Osteoblast (primary cell): ENCODE measurements at places on chromosomes 1 and 21. TPM values are rescaled to one million over a fixed set of nuclear protein-coding genes. Genes with fewer than 3 reads are reported as not detected.
A peak's percentile ranks its signal among the peaks of the same experiment; 100 is the strongest.

The OR2M3 gene
- not detected in 2 replicates for total RNA-seq

The USH2A gene
- under 0.01 and 0.29 TPM in 2 replicates for total RNA-seq

DNA sequence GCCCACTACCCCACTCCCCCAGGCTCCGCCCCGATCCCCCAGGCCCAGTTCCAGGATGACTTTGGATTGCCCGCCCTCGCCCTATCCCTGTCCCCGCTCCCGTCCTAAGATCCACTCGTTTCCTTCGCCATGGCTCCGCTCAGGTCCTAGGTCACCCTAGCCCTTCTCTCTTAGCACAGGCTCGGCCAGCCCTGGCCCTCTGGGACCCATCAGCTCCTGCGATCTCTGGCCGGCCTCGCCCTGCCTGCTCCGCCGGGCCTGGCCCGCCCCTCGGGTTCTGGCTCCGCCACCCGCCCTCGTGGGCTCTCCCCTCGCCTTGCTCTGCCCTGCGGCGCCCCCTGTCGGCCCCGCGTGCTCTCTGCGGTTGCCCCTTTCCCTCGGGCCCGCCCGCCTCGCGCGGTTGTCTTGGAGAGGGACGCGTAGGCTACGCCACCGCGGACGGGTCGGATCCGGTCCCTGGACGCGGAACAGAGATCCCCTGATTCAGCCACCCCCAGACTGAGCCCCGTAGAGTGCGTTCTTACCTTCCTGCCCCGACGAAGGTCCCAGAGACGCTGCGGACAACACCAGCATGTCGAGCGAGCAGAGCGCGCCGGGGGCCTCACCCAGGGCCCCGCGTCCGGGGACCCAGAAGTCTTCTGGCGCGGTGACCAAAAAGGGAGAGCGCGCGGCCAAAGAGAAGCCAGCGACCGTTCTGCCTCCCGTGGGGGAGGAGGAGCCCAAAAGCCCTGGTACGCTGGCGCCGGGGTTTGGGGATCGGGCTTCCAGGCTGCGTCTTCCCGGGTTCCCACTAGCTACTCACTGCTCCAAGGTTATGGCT is at the start of gene LRRC71:
LRRC71 (plus strand) TSS at position 400 of the 820 bp plus-strand sequence; CDS start at position 572, 172 bp downstream.
- peak; percentile 99 for DNase-seq

DNA sequence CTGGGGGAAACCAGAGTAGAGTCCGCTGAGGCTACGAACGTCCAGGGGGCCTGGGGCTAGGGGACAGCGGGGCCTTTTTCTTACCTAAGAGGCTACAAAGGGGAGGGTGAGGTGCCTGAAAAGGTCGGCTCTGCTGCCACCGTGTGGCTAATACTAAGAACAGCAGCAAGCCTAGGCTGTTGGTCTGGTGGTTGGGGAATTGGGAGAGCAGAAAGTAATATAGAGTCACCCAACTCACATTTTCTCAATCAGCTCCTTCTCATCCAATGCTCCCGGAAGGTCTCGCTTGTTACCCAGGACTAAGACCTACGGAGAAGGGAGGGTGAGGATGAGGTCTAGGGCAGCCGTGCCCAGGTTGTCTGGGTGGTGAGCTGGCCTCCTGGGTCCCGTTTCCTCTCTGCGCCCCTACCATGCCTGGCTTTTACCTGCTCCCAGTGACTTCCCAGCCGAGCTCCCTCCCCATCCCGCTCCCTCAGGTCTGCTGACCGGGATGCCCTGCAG is 9.3 kb downstream of the ARL8A start:
- peak; percentile 98 for DNase-seq

GRCh38 chr1:231419738-231420298 is 2.3 kb downstream of the EGLN1 start:
- DNase-seq, result no peak

The VWA1 gene
- total RNA-seq, result 2.4 and 4.3 TPM in 2 replicates

The NBPF26 gene
- 28.6 and 40.7 TPM in 2 replicates for total RNA-seq

The CYYR1 gene
- under 0.01 TPM in 1 of 2 replicates, not detected in the other for total RNA-seq

DNA sequence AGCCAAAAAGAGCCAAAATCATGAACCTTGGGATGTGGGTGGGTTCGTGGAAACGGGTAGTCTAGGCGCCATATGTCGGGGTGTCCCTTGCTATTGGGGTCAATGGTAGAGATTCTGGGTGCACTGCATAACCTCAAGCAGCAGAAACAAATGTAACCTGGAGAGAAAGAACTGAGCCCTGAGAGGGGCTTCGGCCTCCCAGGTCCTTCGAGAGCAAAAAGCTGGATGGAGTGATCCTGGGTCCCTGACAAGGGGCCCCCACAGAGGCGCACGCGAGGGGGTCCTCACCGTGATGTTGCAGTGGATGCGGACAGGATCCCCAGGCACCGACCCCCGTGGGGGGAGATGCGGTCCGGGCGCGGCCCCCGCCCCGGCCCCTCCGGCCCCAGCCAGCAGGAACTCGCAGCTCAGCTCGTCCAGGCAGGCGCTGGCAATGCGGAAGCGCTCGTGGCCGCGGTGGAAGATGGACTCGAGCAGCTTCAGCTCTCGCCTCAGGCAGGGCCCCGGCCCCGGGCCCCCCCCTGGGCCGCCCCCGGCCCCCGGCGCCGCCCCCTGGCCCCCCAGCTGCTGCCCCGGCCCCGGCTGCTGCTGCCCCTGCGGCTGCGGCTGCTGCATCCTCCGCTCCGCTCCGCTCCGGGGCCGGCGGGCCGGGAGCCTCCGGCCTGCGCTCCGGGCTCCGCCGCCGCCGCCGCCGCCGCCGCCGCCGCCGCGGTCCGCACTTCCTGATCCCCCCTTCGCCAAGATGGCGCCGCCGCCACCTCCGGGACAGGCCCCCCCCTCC is at the start of gene UBE2Q1:
UBE2Q1 (minus strand) TSS at position 724 of the 781 bp plus-strand sequence; CDS start at position 615, 109 bp downstream.
- peak; percentile 85 for DNase-seq

The CYP4X1 gene
- 0.59 and 0.72 TPM in 2 replicates for total RNA-seq

DNA sequence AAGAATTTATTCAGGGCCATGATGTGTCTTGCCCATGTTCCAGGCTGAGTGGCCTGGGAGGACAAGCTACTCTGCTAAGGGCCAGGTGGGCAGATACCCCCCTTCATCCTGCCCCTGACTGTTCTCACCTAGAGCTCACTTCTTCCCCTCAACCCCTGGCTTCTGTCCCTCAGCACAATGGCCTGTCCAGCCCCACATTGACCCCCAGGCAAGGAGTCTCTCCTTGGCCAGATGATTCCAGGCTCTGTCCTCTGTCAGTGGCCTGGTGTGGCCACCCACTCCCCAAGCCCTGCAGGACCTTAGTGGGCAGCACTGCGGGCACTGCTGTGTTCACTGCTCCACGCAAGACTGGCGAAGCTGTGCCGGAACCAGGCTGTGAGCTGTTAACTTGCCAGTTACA is 460.0 kb downstream of the MATN1 start:
- no peak for DNase-seq

DNA sequence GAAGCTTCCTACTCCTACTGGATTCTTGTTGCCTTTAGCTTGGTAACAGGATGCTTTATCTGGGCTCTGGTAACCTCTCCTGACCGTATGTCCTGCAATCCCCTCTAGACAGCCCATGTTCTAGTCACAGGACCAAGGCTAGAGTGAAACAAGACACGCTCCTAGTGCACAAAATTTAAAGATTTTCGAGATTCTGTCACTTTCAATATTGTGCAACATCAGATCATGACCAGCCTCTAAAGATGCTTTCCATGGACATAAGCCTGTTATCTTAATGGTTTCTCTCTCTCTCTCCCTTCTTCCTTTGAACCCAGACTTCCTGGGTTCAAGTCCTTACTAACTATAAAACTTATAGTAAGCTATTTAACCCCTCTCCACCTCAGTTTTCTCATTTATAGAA is 1.6 kb upstream of the LY9 start:
- DNase-seq, result no peak

DNA sequence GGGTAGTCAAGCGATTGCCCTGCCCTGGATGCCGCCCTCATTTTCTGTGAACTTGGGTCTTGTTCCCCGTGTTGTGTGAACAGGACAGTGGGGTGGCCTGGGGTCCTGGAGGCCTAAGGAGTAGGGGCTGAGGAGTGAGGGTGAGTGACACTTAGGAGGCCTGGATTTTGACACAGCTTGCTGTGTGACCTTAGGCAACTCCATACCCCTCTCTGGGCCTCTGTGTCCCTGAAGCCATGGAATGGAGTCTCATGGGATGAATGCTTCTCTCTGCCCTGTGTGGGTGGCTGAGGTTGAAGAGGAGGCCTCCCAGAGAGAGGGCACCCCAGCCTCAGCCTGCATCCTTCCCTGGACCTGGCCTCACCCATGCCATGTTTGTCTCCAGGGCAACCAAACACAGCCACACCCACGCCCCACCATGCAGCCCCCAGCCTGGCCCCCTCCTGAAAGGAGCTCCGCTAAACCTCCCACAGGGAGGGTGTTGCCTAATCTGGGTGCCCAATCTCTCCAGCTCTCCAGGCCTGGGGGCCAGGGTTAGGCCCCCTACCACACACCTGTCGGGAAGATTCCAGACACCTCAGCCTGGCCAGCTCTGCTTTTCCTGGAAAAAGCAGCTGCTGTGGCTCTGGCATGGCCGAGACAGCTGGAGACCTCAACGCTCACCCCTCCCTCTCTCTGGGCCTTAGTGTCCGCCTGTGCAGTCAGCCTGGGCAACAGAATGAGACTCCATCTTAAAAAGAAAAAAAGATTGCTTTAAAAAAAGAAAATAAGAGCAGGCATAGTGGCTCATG is 9.9 kb downstream of the MYOM3 start:
- DNase-seq, result no peak

GRCh38 chr1:79006564-79006963 is at the start of gene ADGRL4:
Gene ADGRL4, minus strand, starts transcription at chr1:79006730. Its CDS starts 76 bp downstream, at chr1:79006654.
- DNase-seq, result peak; percentile 86

- no peak for DNase-seq
Measured at GRCh38 chr1:179883745-179884138, 1.7 kb downstream of the TOR1AIP1 start.

The CELA3B gene
- not detected in 2 replicates for total RNA-seq

The TFAP2E gene
- under 0.01 and 0.29 TPM in 2 replicates for total RNA-seq

- no peak for DNase-seq
Measured at GRCh38 chr1:93016171-93016570, 54.9 kb upstream of the DIPK1A start.

The NTMT2 gene
- total RNA-seq, result not detected in 2 replicates

DNA sequence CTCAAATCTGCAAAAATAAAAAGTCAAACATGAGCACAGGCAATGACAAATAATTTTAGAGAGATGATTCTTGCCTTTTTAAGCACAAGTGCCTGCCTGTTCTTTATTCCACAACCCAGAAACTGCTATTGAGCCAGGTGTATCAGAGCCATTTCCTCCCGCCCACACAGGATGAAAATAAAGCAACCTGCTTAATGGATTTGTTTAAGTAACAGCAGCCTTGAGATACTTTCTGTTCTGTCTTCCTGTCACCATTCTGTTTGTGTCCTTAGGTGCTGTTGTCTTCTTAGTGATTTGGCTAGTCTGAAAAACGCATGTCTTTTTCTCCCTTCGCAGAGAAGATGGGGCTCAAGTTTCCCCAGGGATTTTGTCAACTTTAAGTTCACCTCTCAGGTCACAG is 11.4 kb downstream of the RPE65 start:
- no peak for DNase-seq

DNA sequence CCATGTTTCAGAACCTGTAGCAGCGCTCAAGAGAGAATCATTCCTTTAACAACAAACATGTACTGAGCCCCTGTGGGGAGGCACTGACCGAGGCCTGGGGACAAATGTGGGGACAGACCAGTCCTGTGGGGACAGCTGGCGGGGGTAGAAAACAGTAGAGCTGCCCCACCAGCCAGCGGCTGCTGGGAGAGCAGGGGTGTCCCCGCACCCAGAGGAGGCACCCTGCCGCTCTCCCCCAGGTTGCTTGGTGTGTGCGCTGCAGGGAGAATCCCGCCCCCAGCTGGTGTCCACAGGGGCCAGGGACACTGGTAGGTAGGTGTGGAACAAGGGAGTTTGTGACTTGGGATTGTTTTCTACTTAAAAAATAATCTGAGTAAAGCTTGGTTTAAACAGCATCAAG is 62.1 kb downstream of the ADARB1 start:
- DNase-seq, result no peak
